ENCODE measurements at places on chromosomes 16 and 17. TPM values are rescaled to one million over a fixed set of nuclear protein-coding genes. Genes with fewer than 3 reads are reported as not detected.

Gene ERBB2
- 104 TPM for total RNA-seq

Gene KRTAP2-2
- not detected for total RNA-seq

DNA sequence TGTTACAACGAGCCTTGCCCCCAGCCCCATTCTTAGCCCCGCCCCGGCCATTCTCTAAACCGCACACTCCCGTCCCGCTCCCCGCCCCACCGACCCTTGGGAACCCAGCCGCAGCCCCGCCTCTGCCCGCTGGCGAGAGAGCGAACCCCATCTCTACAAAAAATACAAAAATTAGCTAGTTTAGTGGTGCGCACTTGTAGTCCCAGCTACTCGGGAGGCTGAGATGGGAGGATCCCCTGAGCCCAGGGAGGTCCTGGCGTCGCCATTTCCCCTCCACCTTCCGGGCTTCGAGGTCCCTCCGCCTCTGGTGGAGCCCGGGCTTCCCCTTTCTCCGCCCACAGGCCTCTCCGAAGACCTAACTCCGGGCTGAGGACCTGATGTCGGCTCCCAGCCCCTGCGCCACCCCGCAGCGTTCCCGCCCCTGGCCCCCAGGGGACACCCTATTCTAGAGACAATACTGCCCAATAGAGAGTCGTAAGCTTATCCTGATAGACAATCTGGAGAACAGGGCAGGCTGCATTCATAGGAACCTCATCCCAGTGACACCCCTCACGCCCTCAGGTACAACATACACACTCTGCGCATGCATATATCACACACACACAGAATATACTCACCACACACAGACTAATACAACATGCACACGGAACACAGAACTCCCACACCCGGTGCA lies 480 bp upstream of the PROCA1 start:
- H3K4me3 ChIP-seq, result peak overlapping the region; percentile 73
- no peaks in the 10 kb centered on the region for H3K27me3 ChIP-seq
- DNase-seq, result peak; percentile 93
- H3K4me1 ChIP-seq, result no peaks in the 10 kb centered on the region
- H3K27ac ChIP-seq, result peak overlapping the region; percentile 89

Gene KRTAP1-5
- total RNA-seq, result not detected

DNA sequence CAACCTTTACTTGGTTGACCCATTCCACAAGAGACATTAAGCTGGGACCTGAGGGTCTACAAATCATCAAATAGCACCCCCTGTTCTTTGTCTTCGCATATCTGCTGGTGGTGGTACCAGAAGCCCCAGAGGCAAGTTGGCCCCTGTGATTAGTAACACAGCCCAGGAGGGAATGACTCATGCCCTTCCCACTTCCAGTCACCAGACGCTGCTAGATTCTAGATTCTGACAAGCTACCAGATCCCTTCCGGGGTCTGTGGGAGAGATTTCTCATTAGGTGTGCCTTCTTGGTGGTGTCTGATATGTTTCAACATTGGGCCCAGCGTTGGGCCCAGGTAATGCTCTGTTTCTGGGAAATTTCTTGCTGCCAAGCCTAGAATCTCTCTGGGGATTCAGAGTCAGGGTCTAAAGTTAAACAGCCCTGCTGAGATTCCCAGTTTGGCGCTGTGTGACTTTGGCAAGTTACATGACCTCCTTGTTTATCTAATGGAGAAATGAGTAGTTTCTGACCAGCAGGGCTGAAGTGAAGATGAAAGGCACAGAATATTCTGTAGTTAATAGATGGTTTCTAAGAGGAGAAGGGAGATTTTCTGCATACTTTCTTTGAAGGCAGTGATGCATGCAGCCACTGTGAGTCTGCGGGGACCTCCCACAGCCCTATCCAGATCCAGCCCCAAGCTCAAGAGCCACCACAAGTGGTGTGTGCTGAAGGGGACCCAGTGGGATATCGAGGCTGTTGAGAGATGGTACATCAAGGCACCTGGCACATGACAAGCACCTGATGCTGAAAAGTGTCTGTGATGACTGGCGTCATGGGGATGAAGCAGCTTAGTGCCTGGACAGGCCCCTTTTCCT lies 3.9 kb downstream of the TRPV2 start:
- no peaks in the 10 kb centered on the region for H3K27me3 ChIP-seq
- no peak overlapping the region for H3K27ac ChIP-seq
- no peak overlapping the region for H3K4me3 ChIP-seq
- peak; percentile 70 for DNase-seq
- peaks cover 7% of the 10 kb centered on the region for H3K4me1 ChIP-seq

Gene CCL23
- total RNA-seq, result not detected

Measured in endodermal cell (in vitro differentiated cells).